ENCODE measurements at places on chromosomes 1 and 21.

DNA sequence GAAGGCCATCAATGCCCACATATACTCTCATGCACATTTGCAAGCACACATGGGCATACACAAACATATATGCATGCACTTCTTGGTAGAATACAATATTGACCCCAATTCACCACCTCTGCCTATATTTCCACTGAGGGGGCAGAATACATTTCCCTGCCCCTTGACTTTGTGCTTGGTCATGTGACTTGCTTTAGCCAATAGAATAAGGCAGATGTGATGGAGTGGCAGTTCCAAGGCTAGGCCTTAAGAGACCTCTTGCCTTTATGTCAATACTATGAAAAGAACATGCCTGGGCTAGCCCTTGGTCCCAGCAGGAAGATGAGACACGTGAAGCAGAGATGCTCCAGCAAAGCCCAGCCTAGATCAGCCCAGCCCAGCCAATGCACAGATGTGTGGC is 66.0 kb upstream of the GRIK3 start:
- DNase-seq = no peak

GRCh38 chr21:39972976-39973770 is 105.9 kb downstream of the PCP4 start:
- no peak for DNase-seq

GRCh38 chr1:1921459-1921862 is 2.4 kb upstream of the TMEM52 start:
- no peak for DNase-seq

DNA sequence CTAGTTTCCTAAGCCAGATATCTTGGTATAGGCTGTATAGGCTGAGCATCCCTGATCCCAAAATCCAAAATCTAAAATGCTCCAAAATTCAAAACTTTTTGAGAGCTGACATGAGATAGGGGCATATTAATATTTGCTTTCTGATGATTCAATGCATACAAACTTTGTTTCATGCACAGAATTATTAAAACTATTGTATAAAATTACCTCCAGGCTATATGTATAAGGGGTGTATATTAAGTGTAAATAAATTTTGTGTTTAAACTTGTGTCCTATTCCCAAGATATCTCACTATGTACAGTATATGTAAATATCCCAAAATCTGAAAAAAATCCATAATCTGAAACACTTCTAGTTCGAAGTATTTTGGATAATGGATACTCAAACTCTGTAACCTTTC is 2.6 kb downstream of the WDR64 start:
- no peak for DNase-seq

GRCh38 chr21:35905963-35906345 is 154.4 kb downstream of the SETD4 start:
- no peak for DNase-seq
